Adipocyte (in vitro differentiated cells): ENCODE measurements at places on chromosomes 13 and 19.

GRCh38 chr19:17620696-17621095, 65.2 kb downstream of the COLGALT1 start:
- no peak for DNase-seq

- DNase-seq, result no peak
These were observed 15.6 kb downstream of the ELL start for GRCh38 chr19:18506101-18506930.

DNA sequence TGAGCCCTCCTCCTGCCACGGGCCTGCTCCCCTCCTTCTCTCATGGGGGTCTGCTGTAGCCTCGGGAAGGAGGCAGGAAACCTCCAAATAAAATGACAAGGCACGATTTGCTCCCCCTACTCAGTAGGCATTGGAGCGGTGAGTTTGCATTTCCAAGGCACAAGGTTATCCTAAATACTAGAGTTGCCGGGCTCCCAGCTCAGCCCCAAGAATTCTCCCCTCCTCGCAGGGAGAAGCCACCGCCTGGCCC, 1.5 kb downstream of the CEBPA start:
- DNase-seq, result no peak

- peak; percentile 11 for DNase-seq
These were observed 165.2 kb downstream of the GGACT start for GRCh38 chr13:100423375-100423774.

DNA sequence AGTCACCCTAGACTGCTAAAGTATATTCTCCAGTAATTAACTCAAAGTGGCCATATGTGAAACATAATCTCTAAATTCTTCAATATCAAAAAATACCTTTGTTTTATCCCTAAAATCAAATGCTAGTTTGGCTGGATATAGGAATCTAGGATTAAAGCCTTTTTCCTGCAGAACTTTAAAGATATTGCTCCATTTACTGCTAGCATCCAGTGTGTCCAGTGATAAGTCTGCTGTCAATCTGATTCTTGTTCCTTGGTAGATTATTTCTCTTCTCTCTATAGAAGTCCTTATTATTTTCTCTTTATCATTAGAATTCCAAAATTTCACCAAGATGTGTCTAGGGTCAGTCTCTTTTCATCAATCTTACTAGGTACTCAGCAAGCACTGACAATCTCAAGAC, 384.6 kb downstream of the FGF14 start:
- no peak for DNase-seq

DNA sequence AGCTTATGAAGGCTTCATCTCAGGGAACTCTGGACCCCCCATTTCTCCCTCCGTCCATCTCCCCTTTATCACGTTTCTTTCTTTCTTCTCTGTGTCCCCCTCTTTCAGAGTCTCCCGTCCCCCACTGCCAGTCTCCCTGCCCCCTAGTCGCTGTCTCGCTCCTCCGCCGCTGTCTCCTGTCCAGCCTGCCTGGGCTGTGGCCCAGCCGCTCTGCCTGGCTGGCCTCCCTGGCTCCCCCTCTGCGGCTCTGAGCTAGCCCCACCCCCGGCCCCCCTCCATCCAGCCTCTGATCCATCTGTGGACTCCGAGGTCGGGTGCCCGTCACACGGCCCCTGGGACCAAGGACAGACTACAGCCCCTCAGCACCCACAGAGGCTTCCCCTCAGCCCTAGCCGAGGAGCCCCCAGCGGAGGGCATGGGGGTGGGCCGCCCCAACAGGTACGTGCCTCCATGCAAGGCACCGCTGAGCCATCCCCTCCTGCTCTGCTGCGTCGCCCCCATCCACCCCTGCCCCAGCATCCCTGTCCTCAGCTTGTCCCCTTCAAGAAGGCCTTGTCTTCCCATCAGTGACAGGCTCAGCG, 1.1 kb upstream of the KCNJ14 start:
- no peak for DNase-seq

DNA sequence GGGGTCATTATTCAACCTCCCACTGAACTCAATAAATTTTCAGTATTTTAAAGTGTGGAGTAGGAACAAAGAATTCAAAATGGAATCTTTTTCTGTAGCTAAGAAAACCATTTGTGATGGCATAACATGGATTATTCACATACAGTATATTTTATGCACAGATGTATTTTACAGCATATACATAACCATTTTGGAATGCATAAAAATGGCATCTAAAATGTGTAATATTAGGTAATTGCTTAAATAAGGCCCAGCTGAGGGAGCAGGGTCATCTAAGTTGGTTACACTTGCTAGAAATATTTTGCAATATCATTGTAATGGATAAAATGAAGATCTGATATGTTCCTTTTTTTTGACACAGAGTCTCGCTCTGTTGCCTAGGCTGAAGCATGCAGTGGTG, 146.9 kb downstream of the LMO7 start:
- DNase-seq, result no peak

DNA sequence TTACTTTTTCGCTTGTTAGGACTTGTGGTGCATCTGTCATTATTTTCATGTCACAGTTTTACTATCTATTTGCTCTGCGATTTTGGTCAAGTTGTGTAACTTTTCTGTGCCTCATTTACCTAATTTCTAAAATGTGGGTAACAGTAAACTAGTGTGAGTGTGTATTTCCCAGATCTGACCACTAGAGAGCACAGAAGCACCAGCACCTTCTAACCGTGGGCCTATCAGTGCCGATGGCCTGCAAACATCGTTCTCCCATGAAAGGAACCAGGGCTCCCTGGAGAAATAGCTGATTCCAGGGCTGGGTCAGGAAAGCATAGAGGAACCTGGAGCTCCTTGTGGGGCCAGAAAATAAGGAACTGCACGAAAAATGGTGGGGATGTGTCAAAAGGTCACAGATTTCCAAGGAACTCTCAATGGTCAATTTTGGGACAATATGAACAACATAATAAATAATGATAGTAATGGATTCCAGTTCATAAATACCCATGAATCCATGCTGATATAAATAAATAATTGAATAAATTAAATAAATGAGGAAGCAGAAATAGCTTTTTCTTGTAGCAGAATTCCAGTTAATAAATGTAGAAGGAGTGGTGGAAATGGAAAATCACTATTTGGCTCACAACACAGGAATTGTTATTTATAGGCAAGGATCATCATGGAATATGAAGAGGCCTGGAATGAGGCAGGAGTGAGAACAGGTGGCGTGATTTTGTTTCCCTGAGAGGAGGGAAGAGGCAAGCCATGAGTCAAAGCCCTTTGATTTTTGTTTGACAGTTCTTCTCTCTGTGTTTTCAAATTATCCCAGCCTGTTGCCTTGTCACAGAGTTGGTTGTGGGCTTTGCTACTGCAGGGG, 31.1 kb downstream of the CEACAM8 start:
- DNase-seq, result peak; percentile 72

- peak; percentile 69 for DNase-seq
These were observed 84.3 kb downstream of the RNASEH2B start for GRCh38 chr13:50993934-50994333.

DNA sequence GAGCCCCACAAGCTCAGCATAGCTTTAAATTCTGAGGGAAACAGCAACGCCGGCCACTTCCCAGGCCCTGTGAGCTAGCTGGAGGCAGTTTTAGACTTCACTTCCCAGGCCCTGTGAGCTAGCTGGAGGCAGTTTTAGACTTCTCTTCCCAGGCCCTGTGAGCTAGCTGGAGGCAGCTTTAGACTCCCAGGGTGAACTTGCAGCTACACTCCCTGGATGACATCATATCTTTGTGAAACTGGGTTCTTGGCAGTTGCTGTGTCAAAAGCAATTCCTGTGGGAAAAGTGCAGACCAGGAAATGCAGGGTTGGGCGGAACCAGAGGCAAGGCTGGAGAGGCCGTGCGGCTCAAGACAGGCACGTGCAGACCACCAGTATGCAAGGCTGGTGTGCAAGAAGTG, 12.7 kb downstream of the SOX1 start:
- no peak for DNase-seq

GRCh38 chr13:42041011-42041683, 7.3 kb upstream of the DGKH start:
- DNase-seq, result peak; percentile 79

DNA sequence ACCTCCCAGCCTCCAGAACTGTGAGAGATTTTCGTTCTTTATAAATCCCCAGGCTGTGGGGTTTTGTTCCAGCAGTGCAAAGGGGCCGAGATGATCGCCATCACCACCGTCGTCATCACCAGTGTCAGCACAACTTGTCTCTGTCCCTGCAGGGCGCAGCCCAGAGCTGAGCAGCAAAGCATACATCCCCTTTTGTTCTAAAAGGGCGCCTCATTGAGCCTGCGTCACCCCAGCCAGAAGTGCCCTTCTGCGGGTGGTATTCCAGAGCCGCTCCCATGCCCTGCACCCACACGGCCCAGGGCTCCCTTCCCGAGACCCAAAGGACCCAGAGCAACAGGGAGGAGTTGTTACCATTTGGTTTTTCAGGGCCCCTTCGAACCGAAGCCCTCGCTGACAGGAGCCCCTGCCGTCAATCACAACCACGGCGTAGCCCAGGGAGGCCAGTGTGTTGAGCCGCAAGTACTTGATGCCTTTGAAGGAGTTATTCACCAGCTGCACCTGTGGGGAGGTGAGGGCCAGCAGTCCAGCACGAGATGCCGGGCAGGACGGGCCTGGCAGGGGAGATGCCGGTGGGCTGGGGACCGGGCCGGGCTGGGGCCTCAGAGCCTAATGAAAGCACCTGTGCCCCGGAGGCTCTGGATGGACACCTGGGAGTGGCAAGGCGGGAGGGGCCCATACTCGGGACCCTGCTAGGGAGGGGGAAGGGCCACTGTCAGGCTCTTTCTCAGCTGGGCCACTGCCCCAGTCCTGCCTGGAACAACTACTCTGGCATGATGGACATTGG, 14.4 kb upstream of the MYDGF start:
- DNase-seq, result no peak

- DNase-seq, result no peak
These were observed 52.0 kb downstream of the EPS15L1 start for GRCh38 chr19:16419669-16420335.

DNA sequence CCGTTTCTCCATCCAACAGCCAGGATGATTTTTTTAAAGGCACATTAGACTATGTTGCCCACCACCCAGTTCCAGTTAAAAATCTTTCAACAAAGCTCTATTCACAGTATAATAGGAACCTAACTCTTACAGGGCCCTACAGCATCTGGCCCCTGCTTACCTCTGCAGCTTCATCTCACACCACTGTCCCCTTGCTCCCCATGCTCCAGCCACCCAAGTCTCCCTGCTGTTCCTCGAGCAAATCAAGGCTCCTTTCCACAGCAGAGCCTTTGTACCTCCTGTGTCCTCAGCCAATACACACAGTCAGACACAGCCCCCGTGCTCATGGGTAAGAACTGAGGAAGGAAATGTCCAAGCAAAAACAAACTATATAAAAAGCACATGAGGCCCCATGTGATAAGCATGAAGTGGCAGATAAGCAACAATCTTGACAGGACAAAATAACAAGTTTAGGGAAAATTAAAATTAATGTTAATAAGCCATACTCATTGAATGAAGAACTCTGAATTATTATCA, 67.5 kb downstream of the TSC22D1 start:
- DNase-seq, result no peak
